ENCODE measurements at places on chromosomes 5 and 9.

- DNase-seq, result no peak
Measured at GRCh38 chr9:113658545-113658895, 195.0 kb downstream of the RGS3 start.

GRCh38 chr9:14301583-14302021, 12.3 kb downstream of the NFIB start:
- no peak for DNase-seq

- peak; percentile 16 for DNase-seq
Measured at GRCh38 chr9:89781838-89782540, 177.2 kb downstream of the GADD45G start.

DNA sequence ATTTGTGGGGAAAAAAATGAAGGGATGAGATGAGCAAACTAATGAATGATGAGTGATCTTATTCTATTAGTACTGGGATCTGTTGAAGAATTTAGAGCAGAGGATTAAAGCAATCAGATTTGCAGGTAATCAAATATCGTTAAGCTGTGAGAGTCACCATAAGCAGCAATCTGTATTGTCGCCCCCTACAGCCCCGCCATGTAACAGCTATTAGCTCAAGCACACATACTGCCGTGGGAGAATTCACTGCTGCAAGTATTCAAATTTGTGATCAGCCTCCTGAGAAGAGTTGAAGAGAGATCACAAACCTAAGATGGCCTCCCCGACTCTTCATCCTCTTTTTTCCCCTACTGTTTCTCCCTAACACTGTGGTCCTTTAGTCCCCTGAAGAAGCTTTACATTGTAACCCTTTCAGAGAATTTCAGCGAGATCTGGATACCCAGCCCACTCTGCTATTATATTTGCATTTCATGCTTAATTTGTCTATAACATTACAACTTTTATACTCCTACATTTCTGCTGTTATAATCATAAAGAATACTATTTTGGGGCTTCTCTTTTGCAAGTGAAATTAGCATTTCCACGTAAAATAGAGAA, 28.5 kb upstream of the PHF24 start:
- no peak for DNase-seq

DNA sequence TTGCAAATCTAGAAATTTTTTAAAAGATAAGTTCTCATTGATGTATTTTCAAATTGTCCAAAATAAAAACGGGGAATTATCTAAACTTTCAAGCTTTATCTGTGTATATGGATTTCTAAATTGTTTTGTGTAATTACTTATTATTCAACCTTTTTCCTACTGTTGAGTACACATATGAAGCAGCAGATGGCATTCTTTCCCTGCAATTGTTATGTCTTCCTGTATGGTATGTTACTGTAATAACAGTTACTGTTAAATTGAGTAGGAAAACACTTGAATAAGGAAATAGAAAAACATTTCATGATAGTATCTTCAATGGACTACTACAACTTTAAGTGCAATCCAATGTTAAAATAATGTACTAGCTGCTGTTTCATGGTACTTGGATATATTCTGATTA, 124.8 kb downstream of the RANBP17 start:
- no peak for DNase-seq
